Ovary (tissue), 10 donors: ENCODE measurements at places on chromosomes 3 and 15. TPM values are rescaled to one million over a fixed set of nuclear protein-coding genes. Genes with fewer than 3 reads are reported as not detected.

GRCh38 chr3:183515968-183516851 lies 39.3 kb downstream of the KLHL6 start:
- DNase-seq: no peak

- no peak for DNase-seq
These were observed 244.4 kb upstream of the STAC start for GRCh38 chr3:36135863-36136262.

GRCh38 chr15:69170597-69170996 lies 10.2 kb downstream of the GLCE start:
- DNase-seq: no peak

- no peak for DNase-seq
These were observed 13.3 kb upstream of the SH3BP5 start for GRCh38 chr3:15345608-15346137.

The LMAN1L gene
- not detected for total RNA-seq

The SERINC4 gene
- 0.36 TPM for total RNA-seq

The ESYT3 gene
- total RNA-seq: 1.0 TPM
